ENCODE measurements at places on chromosomes 7 and 10.

- no peak for DNase-seq
Measured at GRCh38 chr7:30934732-30935568, 23.3 kb downstream of the AQP1 start.

DNA sequence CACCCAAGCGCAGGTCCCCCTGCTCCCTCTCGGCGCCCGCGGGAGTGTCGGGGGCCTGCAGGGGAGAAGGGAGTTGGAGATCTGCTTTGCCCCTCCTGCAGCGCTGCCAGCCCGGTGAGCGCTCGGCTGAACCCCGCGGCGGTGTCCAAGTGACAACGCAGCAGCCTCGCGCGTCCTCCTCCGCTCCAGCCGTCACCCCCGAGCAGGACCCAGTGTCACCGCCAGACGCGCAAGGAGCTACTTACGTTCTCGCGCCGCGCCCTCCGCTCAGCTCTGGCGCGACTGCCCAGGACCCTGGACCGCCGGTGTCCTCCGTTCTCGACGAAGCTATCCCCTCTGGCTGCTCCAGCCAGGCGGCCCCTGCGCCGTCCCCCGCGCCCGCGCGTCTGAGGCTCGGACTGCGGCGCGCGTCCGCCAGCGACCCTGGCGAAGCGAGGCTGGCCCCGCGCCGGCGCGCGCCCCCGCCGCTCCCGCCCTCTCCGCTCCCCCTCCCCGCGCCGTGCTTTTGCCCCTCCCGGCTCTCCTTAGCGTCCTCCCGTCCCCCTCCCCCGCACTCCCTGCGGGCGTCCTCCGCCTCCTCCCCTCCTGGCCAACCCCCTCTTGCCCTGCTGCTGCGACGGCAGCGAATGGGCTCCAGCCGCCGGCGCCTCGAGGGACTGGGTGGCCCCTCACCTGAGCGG lies at the start of gene NRCAM:
TSS of gene NRCAM (minus strand) at position 439 of the 680 bp plus-strand sequence. CDS start 216,372 bp downstream, outside the sequence.
- peak; percentile 44 for DNase-seq

DNA sequence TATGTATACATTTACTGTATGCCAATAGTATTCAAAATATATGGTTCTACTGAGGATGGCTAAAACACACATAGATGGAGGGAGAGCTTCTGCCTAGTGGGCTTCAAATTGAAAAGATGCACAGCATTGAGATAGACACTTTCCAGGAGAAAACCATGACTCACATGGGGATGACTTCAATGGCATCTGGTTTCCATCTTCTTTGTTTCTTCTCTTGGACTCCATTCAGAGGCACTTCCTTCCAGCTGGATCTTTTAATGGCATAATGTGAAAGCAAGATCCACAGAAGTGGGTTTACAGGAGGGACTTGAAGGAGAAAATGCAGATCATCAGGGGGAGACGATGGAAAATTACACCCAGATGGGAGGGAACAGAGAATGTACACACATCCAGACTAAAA lies 84.9 kb downstream of the ZNF365 start:
- no peak for DNase-seq

- DNase-seq: no peak
Measured at GRCh38 chr7:77894574-77895091, 96.1 kb downstream of the PHTF2 start.

DNA sequence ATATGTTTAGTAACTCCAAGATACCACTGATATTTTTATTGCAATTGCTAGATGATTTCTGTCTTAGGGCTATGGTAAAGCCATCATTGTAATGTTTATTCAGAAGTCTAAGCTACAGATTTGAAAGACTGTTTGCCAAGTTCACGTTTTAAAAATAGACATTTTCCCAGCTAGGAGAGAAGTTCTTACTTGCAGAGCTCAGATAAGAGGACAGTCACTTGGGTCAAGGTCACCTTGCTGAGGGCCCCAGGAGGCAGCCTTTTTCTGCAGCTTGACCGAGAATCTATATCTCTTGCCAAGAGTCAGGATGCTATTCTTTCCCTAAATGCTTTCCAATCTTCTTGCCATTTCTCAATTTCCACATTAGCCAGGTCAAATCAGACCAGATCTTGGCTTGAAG lies 1011.2 kb downstream of the KCNMA1 start:
- no peak for DNase-seq

DNA sequence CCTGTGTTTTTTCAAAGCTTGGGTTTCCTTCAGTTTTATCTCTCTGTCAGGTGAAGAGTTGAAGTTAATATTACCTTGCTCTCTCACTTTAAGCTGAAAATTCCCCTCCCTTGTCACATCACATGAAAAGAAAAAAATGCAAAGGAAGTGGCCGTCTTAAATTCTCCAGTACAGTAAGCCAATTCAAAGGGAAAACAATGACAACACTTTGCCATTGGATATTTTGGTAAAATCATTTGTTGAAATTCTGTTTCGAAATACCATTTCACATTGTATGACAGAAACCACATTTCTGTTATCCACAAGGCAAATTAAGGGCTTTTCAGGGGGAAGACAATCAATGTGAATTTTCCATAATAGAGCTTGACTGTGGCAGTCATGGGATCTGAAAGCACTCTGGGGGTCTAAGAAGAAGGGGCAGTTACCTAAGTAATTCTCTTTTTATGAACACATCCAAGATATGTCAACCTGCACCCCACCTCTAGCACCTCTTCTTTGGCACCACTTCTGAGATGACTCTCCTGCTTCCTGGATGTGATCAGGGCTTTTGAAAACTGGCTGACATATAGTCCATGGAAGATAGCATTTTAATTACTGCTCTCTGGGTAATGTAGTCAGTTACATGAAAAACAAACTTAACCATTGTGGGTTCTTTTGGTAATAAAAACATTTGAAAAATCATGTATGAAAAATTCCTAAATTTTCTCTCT lies 63.8 kb downstream of the ENTPD1 start:
- no peak for DNase-seq

- peak; percentile 55 for DNase-seq
Measured at GRCh38 chr7:149126662-149127266, 640 bp upstream of the ZNF425 start.

DNA sequence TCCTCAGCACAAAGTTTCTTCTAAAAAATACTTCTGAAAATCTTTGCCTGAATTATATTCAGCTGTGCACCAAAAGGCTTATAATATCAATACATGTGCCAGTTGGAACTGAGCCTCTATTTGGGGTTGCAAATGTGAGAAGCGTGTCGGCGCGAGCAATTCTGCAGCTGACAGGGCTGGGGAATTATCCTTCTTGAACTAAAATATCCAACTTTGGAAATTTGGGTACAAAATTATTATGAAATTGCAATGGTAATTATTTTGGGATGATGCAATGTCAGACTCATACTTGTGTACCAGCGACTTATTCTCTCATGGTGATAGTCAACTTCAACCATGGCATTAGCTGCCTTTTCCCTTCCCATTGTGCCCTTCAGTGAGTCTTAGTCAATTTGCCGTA lies 507.0 kb upstream of the KLF6 start:
- DNase-seq: no peak

GRCh38 chr7:108004220-108005142 lies 1.5 kb upstream of the LAMB1 start:
- no peak for DNase-seq

DNA sequence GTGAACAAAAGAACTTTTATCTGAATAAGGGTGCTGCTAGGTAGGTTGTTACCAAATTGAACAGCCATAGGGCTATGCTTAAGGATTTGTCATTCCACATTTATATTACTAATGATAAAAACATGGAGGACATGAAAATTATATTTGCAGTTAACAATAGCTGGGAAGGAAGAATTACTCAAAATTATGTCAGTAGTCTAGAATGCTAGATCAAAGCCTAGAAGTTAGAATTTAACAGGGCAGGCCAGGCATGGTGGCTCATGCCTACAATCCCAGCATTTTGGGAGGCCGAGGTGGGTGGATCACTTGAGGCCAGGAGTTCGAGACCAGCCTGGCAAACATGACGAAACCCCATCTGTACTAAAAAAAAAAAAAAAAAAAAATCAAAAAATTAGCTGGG lies 9.4 kb downstream of the STK17A start:
- no peak for DNase-seq

GRCh38 chr7:16930946-16931345 lies 49.2 kb upstream of the AGR3 start:
- no peak for DNase-seq

GRCh38 chr7:27283558-27283957 lies 41.0 kb downstream of the EVX1 start:
- DNase-seq: no peak

- DNase-seq: no peak
Measured at GRCh38 chr7:114940220-114940619, 18.3 kb downstream of the MDFIC start.

DNA sequence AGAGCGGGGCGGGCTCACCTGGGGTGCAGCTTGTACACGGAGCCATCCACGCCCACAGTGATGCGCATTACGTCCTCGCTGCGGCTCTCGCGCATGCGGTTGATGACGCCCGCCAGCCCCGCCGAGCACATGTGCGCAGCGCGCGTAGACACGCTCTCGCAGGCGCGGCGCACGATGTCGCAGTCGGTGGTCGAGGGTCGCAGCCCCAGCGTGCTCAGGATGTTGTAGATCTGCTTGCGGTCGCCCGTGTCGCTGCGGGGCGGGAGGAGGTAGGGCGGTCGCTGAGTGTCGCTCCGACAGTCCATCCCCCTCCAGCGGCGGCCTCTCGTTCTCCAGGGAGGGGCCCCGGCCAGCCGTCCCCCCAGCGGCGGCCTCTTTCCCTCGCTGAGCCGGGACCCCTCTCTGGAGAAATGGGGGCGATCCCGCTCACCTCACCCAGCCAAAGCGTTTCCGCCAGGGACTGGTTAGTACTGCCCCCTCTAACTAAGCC lies 4.4 kb upstream of the MYL7 start:
- no peak for DNase-seq
